ENCODE measurements at places on chromosomes 13 and 19.

- no peak for DNase-seq
Observed at GRCh38 chr19:1112268-1113029, 8.7 kb downstream of the GPX4 start.

DNA sequence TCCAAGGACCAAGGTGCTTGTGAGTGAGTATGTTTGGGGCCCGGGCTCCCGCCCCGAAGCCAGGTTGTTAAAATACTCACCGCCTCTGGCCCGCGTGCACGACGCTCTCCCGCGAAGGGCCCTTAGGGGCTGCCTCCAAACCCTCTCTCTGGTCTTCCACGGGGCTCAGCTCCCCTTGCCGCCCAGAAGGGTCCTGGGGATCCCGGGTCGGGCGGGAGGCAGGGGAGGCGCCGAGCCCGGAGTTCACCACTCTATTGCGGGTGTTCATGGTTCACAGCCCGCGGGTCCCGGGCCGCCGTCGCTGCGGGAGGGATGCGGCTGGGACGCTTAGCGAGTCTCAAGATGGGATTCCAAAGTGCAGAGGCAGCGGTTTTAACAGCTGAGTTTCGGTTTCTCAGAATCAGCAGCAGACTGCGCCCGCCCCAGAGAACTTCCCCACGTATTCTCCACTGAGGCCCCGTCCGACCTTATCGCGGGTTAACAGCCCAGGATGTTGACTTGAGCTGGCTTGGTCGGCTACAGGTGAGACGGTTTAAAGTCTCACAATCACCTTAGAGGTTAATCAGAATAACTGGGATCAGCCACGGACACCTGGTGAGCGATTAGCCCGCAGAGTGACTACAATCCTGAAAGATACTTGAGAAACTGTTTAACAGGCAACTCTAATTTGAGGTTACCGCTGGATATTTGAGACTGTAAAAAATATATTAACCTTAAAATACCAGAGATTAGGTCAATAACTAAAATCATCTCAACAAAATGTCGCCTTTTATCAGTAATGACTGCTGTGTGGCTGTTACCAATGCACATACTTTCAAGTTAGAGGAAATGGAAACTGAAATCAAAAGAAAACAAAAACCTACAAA is at the start of gene EPSTI1:
TSS of gene EPSTI1 (minus strand) at position 344 of the 866 bp plus-strand sequence. CDS start at position 268, 76 bp downstream.
- DNase-seq = no peak

DNA sequence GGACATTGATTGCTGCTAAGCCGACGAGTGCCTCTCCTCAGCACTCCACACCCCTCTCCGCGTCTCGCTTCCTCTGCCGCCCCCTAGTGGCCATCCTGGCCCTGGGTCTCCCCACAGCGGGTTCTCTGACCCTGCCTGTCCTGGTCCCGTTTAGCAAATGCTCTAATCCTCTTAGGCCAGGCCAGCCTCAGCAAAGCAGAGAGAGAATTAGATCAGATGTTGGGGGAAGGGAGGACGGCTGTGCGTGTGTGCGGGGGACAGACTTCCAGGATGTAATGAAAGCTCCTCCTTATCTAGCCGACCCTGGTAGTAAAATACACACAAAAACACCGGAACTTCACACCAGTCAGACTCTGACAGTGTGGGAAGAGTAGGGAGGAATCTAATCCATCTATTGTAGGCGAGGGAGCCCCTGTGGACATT is 4.5 kb downstream of the TPRX2 start:
- DNase-seq = peak; percentile 47

DNA sequence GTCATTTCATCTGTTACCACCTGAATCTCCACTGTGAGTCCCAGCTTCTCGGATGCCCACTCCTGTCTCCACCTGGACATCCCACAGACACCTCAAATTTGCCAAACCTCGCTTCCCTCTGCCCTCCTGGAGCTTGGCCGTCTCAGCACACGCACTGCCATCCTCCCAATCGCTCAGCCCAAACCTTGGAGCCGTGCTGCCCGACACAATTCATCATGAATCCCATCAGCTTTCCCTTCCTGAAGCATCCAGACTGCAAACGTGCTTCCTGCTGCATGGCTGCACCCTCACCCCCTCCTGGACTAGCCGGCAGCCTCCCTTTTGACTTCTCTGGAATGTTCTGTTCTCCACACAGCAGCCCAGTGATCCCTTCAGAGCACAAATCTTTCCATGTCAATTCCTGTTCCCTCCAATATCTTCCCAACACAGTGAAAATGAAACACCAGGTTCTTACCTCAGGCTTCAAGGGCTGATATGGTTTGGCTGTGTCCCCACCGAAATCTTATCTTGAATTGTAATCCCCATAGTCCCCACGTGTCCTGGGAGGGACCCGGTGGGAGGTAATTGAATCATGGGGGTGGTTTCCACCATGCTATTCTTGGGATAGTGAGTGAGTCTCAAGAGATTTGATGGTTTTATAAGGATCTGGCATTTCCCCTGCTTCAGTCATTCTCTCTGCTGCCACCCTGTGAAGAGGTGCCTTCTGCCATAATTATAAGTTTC is 1.1 kb upstream of the PROZ start:
- no peak for DNase-seq
